ENCODE measurements at places on chromosomes 6 and 20.

- no peak for DNase-seq
These were observed 264.5 kb upstream of the BMP2 start for GRCh38 chr20:6502999-6503398.

- no peak for DNase-seq
These were observed 736.1 kb downstream of the DOK5 start for GRCh38 chr20:55211481-55211880.

GRCh38 chr6:706146-706545, 13.2 kb upstream of the EXOC2 start:
- no peak for DNase-seq

GRCh38 chr6:154460306-154461071, 50.0 kb downstream of the CNKSR3 start:
- DNase-seq, result no peak

DNA sequence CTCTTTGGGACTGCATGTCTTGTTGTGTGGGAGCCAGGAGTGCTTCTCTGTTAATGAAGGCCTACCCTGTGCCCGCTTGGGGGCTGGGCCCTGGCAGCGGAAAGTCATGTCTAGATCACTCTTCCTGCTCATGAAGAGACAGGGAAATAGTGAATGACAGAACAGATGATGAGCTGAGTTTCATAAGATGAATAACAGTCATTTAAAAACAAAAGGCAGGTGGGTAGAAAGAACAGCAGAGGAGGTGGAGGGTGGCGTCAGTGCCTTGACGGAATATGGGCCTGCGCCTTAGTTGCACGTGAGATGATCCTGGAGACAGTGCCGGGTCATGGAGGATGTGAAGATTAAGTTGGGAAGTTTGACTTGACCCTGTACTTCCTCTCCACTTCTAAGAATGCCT, 85.5 kb downstream of the ARID1B start:
- DNase-seq, result no peak

GRCh38 chr20:6924681-6925080, 157.2 kb downstream of the BMP2 start:
- no peak for DNase-seq

GRCh38 chr6:51959744-51960383, 127.5 kb downstream of the PKHD1 start:
- no peak for DNase-seq

- DNase-seq, result no peak
These were observed 90.4 kb downstream of the DLL1 start for GRCh38 chr6:170200458-170200891.

- DNase-seq, result no peak
These were observed 61.6 kb upstream of the HS3ST5 start for GRCh38 chr6:114404339-114404955.

- no peak for DNase-seq
These were observed 136.7 kb upstream of the GMDS start for GRCh38 chr6:2381872-2382661.

DNA sequence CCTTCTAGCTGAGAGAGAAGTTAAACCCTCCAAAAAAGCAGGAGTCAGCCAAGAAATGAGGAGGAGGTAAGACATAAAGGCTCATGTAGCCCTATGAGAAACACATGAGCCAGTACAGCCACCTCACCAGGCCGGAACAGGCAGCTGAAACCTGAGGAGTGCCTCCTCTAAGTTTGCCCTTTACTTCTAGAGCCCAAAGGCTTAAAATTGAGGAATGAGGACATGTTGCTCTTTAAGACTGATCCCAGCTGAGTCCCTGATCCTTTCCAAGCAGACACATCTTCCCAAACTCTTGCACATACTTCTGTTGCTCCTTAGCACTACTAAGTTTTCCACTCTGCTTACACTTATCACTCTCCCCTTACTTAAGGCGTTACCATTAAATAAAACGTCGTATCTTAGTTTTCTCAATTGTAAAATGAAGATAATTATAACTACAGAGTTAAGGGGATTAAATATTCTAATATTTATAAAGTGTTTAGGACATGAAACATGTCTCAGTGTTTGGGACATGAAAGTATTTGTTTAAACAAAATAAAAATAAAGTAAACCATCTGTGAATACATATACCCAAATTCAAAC, 124.0 kb downstream of the OGFRL1 start:
- DNase-seq, result no peak

- DNase-seq, result no peak
These were observed 33.2 kb downstream of the ENPP1 start for GRCh38 chr6:131840936-131841583.

DNA sequence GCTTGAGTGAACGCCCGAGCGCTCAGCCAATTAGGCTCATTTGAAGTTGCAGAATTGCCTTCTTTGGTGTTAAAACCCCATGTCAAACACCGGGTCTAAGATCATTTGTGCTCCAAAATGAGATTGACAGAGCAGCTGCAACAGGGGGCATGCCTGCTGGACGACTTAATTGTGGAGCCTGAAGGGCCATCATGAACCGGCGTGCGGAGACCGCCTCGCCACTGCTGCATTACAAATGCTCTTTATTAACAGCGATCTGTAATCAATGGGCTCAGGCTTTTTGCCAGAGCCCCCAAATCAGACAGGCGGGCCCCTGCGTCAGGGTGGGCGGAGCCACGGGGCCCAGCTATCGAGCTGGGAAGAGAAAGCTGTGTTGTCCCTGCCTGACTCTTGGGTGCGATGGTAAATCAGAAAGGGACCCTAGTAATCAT, 183.2 kb downstream of the SIM1 start:
- no peak for DNase-seq

DNA sequence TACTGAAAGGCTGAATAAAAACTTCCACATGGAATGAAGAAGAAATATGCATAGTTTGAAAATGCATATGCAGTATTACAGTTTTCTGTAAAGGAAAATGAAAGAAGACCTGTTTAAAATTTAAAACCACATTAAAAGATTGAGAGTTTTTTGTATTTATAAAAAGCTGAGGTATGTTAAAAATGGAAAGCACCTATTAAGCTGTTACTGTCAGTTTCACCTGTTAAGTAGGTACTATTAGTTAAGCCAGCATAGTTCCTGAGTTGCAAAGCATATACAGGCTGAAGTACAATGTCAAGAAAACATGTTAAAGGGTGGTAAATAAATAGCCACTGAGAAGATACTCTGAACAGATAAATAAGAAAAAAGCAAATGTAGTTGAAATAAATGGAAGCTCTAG, 69.9 kb downstream of the ATXN1 start:
- DNase-seq, result no peak

- no peak for DNase-seq
These were observed 338.1 kb downstream of the SYNE1 start for GRCh38 chr6:152298848-152299735.
